ENCODE measurements at places on chromosomes 3 and 15. TPM values are rescaled to one million over a fixed set of nuclear protein-coding genes. Genes with fewer than 3 reads are reported as not detected.
A peak's percentile ranks its signal among the peaks of the same experiment; 100 is the strongest.

The GNAT1 gene
- not detected for total RNA-seq

The VIPR1 gene
- total RNA-seq: 16.3 TPM

The SLC22A13 gene
- total RNA-seq: not detected

- H3K27ac ChIP-seq: no peak overlapping the region
- H3K27me3 ChIP-seq: no peaks in the 10 kb centered on the region
- H3K36me3 ChIP-seq: no peaks in the 10 kb centered on the region
- no peaks in the 10 kb centered on the region for H3K4me1 ChIP-seq
- DNase-seq: no peak
Measured at GRCh38 chr3:21328711-21329390, 422.2 kb downstream of the ZNF385D start.

The RPUSD3 gene
- 38.3 TPM for total RNA-seq

GRCh38 chr3:69856965-69857705 lies 117.9 kb downstream of the MITF start:
- H3K27ac ChIP-seq: no peak overlapping the region
- no peak overlapping the region for H3K4me3 ChIP-seq
- no peaks in the 10 kb centered on the region for H3K36me3 ChIP-seq
- DNase-seq: no peak
- H3K27me3 ChIP-seq: no peaks in the 10 kb centered on the region

DNA sequence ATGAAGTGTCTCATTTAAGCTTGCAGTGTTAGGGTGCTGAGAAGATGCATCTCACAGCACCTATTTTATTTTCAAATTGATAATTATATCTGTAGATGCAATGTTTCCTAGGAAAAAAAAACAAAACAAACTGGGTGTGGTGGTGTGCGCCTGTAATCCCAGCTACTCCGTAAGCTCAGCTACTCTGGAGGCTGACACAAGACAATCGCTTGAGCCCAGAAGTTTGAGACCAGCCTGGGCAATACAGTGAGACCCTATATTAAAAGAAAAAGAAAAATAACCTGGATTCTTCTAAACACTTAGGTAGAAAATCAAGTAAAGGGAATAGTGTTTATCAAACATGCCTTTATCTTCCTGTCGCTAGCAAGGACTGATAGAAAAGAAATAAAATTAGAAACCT lies 1.9 kb downstream of the MINDY2 start:
- H3K27me3 ChIP-seq: no peaks in the 10 kb centered on the region
- no peak for DNase-seq
- H3K36me3 ChIP-seq: no peaks in the 10 kb centered on the region
- H3K4me3 ChIP-seq: peak overlapping the region; percentile 99
- H3K27ac ChIP-seq: no peak overlapping the region

- H3K4me3 ChIP-seq: no peak overlapping the region
- H3K27ac ChIP-seq: no peak overlapping the region
- H3K4me1 ChIP-seq: no peaks in the 10 kb centered on the region
- no peaks in the 10 kb centered on the region for H3K27me3 ChIP-seq
- DNase-seq: no peak
Measured at GRCh38 chr15:29825227-29825626, 3.0 kb upstream of the TJP1 start.

The ATP8B4 gene
- 7.9 TPM for total RNA-seq

- H3K27ac ChIP-seq: peak overlapping the region; percentile 1
- no peak overlapping the region for H3K4me3 ChIP-seq
- H3K27me3 ChIP-seq: no peaks in the 10 kb centered on the region
- no peaks in the 10 kb centered on the region for H3K4me1 ChIP-seq
- no peak for DNase-seq
Measured at GRCh38 chr15:63997715-63998442, 48.4 kb downstream of the DAPK2 start.
